ENCODE measurements at places on chromosomes 2 and 18.

GRCh38 chr2:117065912-117066311 lies 748.6 kb upstream of the DDX18 start:
- DNase-seq: no peak

DNA sequence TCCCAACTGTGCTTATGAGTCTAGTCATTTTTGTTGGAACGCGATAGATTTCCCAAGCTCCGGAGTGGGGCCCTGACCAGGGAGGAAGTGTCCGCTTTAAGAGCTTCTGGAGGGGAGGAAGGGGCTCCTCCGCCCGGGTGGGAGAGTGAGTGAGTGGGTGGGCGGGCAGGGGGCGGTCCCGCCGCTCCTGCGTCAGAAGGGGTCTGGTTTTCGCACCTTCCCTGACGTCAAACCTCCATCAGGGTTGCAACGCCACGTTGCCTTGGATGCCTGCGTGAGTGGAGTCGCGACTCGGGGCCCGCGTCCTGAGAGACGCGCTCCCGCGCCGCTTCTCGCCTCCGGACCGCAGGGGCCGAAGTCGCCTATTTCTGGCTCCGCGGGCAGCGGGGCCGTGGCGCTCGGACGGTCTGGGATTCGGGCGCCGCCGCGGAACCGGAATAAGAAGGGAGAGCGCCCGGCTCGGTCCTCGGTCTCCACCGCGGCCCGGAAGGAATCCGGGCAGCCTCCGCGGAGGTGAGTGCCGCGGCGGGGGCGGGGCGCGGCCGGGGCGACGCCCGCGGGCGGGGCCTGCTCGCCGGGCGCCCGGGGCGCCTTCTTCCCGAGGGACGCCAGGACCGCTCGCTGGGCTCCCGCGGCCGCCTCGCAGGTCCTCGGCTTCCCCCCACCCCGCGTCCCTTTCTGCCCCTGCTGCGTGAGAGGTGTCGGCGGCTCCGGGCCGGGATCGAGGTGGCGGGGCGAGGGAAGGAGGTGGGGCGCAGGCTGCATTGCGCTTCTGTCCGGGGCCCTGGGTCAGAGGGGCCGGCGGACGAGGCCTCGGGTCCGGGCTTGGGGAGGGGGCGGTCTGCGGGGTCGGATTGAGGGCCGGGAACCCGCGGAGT lies at the start of gene ZDBF2:
ZDBF2 (plus strand) TSS at position 230 of the 878 bp plus-strand sequence. CDS start 7,187 bp downstream, outside the sequence.
- DNase-seq: no peak

GRCh38 chr2:118013221-118013723 lies 598 bp downstream of the CCDC93 start:
- DNase-seq: no peak

DNA sequence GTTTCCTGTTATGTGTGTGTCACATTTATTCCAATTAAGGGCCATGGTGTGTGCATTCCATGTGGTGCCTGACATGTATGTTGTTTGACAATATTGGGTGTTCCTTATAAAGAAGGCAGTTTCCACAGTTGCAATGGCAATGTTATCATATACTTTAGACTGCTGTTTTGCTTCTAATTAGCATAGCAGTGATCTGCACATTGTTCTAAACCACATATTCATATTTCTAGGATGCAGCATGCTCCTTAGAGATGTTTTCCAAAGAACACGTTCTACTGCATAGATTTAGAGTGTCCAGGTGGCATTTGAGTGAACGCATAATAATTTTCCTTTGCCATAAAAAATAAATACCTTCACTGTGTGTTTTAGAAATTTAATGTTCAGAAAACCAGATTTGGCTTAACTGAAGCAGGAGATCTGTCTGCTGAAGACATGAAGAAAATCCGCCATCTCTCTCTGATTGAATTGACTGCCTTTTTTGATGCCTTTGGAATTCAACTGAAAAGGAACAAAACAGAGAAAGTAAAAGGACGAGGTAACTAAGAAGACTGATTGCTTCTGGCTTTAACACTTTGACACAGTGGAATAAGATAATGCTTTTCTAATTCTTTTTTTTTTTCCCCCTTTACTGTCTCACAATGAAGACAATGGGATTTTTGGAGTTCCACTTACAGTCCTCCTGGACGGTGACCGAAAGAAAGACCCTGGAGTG lies 143.7 kb downstream of the ARHGAP28 start:
- DNase-seq: no peak

GRCh38 chr2:1047485-1047884 lies 96.8 kb downstream of the SNTG2 start:
- DNase-seq: peak; percentile 4

DNA sequence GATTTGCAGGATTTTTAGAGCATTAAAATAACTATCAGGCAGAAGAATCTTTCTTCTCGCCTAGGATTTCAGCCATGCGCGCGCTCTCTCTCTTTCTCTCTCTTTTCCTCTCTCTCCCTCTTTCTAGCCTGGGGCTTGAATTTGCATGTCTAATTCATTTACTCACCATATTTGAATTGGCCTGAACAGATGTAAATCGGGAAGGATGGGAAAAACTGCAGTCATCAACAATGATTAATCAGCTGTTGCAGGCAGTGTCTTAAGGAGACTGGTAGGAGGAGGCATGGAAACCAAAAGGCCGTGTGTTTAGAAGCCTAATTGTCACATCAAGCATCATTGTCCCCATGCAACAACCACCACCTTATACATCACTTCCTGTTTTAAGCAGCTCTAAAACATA lies 137.0 kb downstream of the MEIS1 start:
- no peak for DNase-seq

DNA sequence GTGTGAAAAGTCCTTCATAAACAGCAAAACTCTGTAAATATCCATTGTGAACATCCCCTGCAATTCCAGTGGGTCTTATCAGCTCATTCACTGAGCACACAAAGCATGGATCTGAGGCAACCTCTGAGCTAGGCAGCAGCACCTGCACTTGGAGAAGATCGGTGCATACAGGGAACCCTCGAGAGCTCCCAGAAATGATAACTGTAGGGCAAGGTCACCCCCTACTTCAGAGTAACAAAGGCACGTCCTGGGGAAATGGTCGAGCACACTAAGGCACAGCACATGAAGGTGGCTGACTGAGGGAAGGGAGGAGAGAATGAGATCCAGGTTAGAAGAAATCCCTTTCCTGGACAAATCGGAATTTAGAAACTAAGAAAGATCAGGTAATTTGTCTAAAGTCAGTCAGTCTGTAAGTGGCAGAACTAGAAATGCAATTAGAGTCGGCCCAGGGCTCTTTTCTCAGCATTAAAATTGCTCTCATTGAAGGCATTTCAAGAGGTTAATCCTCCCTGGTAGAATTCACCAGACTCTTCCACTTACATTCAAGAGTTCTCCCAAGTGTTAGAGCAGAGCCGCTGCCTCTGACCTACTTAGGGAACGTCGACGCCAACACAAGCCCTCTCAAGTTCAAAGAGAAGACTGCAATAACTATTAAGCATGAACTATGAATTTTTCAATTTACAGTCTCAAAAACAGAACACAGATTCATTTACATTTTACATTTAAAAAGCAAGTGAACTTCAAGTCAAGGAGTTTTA lies 45.9 kb downstream of the PXDN start:
- DNase-seq: no peak

GRCh38 chr2:209845666-209846065 lies 74.0 kb downstream of the UNC80 start:
- no peak for DNase-seq

DNA sequence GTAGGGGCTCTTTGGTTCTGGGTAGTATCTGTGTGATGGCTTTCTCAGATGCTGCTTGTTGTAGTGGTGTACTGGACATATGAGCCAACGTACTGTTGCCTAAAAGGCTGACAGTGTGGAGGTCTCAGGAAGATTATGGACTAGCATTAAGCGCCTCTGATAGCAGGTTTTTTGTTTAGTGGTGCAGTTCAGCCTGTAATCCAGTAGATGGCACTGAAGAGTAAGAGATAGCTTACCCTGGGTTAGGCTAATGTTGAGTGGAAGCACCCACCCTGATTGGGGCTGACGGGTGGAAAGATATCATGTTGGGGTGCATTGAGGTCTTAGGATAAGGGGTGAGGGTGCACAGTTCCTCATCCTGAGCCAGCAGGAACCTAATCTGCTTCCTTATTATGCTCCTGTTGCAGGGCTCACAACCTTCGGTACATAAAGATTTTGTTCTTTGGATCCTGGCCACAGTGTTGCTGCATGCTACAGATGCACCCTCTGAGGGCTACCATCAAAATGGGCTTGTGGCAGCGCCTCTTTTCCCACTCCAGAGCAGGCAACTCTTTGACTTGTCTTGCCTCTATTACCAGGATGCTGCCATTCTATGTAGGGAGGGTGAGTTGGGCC lies 79.6 kb downstream of the MSTN start:
- DNase-seq: no peak

GRCh38 chr2:174546519-174547506 lies 50.8 kb downstream of the WIPF1 start:
- peak; percentile 4 for DNase-seq

DNA sequence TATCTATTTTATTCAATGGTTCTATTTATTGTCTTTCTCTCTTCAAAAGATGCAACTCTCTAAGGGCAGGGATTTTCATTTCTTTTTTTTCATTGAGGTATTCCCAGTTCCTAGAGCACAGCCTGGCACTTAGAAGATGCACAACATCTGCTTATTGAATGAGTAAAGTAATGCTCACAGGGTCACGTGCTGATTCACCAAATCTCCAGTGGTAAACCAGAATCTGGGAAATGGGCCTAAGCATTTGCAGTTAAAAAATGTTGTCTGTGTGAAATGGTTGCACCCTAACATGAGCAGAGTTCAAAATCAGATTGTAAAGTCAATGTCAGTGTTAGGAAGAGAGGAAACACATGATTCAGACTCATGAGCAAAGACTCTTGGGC lies 15.8 kb downstream of the SLC8A1 start:
- no peak for DNase-seq

GRCh38 chr2:160156665-160157064 lies 43.4 kb downstream of the ITGB6 start:
- no peak for DNase-seq

GRCh38 chr18:2857491-2858131 lies 10.8 kb downstream of the EMILIN2 start:
- peak; percentile 95 for DNase-seq

- DNase-seq: no peak
Measured at GRCh38 chr18:46497129-46497528, 159.9 kb downstream of the LOXHD1 start.

- no peak for DNase-seq
Measured at GRCh38 chr2:119517433-119517832, 6.8 kb downstream of the SCTR start.

GRCh38 chr2:69022548-69022947 lies 9.6 kb downstream of the ANTXR1 start:
- DNase-seq: no peak

DNA sequence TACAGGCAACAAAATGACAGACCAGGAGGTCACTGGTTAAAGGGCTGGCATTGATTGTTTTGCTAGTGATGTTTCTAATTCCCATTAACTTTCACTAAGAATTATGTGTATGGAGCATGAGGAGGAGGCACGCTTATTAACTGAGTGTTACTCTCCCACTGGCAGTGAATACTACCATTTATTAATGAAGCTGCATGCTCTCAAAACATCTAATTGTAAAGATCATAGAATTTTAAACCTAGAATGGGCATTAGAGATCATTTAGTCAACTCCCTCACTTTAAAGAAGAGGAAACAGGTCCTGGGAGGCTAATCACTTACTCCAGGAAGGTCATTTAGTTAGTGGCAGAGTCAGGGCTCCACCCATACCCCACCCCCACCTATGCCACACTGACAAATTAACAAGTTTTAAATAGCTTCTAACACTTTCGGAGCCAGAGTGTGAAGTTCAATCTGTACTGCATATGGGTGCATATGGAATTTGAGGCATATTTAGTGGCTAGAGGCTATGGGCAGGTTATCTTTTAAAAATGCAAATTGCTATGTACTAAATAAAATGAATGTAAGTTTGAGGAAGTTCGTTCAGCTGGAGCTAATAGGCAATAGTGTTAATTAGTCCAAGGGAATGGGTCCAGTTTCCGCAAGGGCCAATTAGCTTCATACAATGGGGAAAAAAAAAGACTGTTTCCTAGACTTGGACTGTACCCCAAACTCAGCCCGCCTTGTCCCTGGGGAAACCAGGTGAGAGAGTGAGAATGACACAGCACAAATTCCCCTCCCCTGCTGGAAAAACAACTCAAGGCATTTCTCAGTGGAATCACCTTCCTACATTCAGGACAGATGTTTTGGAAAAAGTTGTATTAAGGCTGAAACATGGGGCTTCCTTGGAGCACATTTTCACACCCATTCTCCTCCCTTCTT lies 178.8 kb downstream of the ICOS start:
- DNase-seq: no peak

DNA sequence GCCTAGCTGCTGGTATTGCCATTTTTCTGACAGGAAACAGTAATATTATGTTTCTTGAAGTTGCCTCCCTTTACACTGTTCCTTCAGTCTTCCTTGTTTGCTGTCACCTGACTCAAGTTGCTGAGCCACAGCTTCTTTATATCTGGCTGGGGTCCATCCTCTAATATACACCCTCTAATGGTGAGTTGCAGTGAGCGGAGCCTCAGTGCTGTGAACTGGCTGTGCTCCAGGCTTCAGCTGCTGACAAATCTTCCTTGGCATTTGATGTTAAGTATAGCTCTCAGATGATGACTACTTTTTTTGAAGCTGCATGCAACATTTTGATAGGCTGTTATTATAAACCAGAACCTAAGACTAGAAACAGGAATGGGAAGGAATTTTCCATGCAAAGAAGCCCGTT lies 366.7 kb downstream of the NUP35 start:
- peak; percentile 4 for DNase-seq

- DNase-seq: peak; percentile 82
Measured at GRCh38 chr18:6482198-6482977, 67.7 kb upstream of the L3MBTL4 start.

DNA sequence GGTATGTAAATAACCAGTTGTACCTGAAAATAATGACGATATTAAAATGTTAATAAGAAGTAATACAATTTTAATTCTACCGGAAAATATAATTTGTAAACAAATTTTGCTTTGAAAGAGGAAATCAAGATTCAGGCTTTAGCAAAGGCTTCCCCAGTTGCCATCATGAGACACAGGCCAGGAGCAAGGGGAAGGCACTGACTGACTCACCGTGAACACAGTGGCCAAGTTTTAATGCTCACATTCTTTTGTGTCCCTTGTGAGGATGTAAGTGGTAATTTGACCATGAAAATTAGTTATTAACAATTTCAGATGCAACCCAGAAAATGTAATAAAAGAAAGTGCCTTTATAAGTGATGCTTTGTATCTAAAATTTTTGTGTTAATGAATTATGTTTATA lies 164.1 kb downstream of the GREB1L start:
- no peak for DNase-seq

- DNase-seq: no peak
Measured at GRCh38 chr2:50397992-50398765, 633.8 kb downstream of the NRXN1 start.

DNA sequence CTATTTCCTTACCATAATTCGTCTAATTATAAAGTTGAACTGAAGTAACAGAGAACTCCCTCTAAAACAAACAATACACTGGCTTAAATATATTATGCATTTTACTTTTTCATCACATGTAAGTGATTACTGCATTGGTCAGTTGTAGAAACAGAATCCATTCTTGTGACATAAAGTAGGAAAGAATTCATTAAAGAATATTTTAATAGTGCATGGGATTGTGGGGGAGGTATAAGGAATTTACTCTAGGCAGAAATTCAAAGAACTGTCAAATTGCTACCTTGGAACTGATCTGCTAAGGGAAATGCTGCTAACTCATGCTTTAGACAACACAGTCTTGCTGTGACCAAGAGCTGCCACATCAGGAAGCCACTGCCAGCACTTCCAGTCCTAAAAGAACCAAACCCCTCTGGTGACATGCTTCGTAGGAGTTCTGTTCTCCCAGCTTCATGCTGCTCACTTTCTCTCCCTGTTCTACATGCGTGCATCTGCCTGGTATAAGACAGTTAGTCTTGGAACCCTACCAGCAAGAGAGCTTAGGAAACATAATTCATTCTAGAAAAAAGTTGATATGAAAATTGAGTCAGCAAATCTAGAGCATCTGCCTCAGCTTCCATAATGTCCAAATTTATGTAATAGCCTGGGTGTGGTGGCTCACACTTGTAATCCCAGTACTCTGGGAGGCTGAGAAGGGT lies 1137.6 kb upstream of the NXPH2 start:
- no peak for DNase-seq
